Hematopoietic multipotent progenitor cell treated with erythropoietin and hydrocortisone succinate and interleukin-3 and kit ligand, for 8 days (in vitro differentiated cells): ENCODE measurements at places on chromosomes 7 and 10.

DNA sequence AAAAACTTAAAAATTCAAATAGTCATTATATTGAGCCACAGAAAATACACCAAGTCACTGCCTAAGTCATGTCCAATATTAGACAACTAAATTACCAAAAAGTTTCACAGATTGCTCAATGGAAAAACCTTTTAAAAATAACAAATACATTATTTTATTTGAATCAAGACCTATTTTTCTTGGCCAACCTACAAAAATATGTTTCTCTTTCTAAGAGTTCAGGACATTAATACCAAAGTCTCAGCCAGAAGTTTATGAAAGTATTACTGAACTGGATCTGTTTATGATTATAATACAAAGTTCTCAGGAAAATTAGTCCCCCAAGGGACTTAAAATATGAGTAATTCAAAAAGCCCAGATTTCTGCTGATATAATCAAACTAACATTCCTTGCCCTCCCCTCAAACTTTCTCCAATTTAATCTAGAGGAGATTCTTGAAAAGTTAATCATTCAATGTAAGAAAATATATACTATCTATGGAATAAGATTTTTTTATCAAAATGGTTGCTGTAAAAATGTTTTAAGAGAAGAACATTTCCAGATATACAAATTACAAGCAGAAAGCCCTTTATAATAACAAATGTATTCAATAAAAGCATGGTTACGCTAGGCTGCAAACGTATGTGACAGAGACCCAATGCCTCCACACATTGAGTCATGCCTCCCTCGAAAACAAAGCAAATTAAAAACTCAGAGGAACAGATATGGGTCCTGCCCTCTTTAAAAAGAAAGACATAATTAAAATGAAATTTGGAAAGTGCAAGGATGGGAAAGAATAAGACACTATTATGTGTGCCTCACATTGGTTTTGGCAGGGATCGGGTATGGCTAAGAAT, 381.6 kb downstream of the PARD3 start:
- DNase-seq, result no peak

GRCh38 chr10:104941662-104942061, 300.6 kb downstream of the SORCS3 start:
- no peak for DNase-seq

GRCh38 chr7:92589056-92589455, 1.1 kb downstream of the FAM133B start:
- no peak for DNase-seq

- peak; percentile 46 for DNase-seq
Observed at GRCh38 chr10:88565072-88565471, 18.0 kb downstream of the RNLS start.

DNA sequence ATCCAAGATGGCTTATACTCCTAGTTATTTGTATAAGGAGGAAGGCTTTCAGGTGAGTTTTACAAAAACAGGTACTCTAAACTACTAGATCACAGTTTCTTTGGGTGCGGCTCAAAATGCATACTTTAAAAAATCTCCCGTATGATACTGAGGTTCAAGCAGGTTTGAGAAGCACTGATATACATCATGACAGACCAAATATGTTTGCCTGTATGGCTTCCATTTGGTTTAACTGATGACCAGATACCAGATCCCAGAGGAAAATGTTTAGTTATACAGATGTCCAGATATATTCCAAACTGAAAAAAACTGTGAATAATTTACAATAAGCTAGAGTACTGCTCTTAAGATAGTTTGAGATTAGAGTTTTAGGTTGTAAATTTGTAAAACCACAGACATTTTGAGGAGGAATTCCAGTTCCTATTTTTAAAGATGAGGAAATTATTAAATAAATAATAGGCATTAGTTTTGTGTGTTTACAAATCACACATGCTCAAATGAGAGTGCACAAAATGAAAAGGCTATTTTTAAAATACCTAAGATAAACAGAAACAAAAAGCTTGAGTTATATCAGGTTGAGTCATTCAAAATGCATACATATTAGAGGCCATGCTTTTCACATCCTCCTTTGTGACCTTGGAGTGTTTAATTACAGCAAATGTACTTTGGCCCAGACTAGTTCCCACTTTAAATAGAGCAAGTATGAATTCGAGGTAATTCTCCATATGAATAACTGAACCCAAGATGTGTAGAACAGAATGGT, 60.5 kb downstream of the SEMA3C start:
- DNase-seq, result no peak

- no peak for DNase-seq
Observed at GRCh38 chr10:108184114-108184513, 1019.6 kb upstream of the SORCS1 start.

DNA sequence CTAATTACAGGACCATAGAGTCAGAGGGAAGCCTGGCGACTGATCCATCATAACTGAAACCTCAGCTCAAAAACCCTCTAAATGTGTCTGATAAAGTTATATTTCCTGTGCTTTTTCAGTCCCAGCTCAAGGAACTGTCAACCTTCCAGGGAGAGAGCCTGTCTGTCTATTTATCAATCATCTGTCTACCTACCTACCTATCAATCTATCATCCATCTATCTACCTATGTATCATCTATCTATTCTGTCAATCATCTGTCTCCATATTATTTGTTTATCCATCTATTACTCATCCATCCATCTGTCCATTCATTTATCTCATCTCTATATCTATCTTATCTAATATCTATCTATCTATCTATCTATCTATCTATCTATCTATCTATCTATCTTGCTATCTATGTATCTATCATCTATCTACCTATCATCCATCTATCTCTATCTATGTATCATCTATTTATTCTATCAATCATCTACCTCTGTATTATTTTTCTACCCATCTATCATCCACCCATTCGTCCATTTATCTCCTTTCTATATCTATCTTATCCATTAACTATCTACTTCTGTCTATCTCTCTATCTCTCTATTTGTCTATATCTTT, 161.4 kb downstream of the PRKCQ start:
- DNase-seq, result no peak

GRCh38 chr10:77680811-77681210, 43.2 kb upstream of the KCNMA1 start:
- DNase-seq, result no peak

DNA sequence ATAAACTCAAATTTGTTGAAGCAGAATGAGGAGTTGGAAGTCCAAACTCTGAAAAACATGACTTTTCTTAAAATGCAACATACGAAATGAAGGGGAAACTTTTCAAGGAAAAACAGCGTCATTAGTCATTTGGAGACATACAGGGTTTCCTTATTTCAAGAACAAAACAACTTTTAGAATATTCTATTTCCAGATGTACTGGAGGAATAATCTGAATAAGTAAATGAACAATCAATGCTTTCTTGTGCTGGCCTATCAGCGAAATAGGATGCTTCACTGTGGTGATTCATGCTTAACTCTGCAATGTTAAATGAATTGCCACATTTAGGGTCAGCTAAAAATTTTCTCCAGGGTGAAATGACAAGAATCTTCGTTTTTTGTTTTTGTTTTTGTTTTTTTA, 114.3 kb downstream of the SEMA3C start:
- DNase-seq, result no peak

DNA sequence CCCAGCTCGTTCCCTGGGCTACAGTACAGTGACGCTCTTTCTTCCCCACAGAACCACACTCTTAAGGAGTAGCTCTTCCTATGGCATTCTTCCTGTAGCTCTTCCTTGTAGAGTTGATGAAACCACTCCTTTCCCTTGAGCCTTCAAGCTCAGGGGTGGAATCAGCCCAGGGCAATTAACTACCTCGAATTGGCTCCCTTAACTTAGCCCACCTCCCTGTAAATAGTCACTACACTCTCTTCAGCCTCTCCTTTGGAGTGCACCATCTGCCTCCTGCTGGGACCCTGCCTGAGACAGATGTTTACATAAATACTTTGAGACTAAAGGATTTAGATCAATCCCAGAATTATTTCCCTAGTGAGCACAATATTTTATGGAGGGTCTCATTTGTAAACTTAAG, 537.8 kb upstream of the AUTS2 start:
- no peak for DNase-seq

GRCh38 chr7:8435095-8435494, 1.7 kb downstream of the NXPH1 start:
- DNase-seq, result no peak

DNA sequence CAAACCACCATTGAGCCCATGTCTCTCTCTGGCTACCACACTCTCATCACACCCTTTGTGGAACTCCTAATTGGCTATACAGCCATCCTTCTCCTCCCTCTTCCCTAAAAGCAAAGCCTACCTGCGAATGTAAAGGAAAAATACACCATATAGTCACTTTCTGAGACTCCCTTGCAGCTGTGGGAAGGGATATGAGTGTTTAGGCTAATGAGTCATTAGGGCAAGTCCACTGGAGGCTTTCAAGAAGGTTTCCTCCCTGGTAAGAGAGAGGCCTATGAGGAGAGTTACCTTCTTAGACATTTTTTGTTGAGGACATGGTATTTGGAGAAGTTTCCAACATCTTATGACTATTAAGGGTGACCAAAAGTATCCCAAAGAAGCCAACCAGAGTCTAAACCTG, 4.1 kb upstream of the TMEM243 start:
- DNase-seq, result no peak

- DNase-seq, result no peak
Observed at GRCh38 chr7:17126413-17127268, 171.8 kb upstream of the AHR start.

- no peak for DNase-seq
Observed at GRCh38 chr7:16914771-16915170, 33.0 kb upstream of the AGR3 start.

GRCh38 chr7:154792436-154793055, 210.4 kb downstream of the PAXIP1 start:
- DNase-seq, result no peak

- no peak for DNase-seq
Observed at GRCh38 chr10:71033396-71033980, 145.1 kb upstream of the PCBD1 start.

- no peak for DNase-seq
Observed at GRCh38 chr10:29512425-29512974, 122.3 kb downstream of the SVIL start.

- no peak for DNase-seq
Observed at GRCh38 chr10:1824928-1825327, 87.6 kb upstream of the ADARB2 start.

DNA sequence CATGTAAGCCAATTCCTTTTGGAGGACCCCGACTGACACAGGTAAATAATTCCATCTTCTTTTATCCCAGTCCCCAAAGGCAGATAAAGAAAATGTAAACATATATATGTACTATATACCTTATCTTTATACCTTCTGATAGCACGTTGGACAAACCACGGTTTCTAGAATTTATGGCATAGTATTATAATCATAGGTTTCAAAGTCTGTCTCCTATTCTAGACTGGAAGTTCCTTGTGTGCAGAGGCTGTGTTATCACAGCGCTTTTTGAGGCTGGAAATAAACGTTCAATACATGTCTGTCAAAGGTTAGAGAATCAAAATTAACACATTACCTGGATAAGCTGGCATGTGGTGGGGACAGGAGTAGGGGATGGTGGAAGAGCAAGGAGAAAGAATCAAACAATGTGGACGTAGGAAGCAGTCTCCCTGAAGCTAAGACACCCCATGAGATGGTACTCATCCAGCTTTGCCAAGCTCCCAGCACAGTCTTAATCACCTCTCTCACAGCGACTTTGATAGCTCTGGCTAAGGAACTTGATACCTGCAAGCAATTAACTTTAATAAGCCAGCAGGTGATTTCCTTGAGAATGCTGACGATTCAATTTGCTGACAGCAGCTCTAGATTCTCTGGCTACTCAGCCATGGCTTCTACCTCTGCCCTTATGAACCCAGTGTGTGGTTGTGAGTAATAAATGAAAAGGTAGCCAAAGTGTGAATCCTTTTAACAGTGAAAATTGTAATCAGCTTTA, 208.4 kb upstream of the LRRTM3 start:
- no peak for DNase-seq

DNA sequence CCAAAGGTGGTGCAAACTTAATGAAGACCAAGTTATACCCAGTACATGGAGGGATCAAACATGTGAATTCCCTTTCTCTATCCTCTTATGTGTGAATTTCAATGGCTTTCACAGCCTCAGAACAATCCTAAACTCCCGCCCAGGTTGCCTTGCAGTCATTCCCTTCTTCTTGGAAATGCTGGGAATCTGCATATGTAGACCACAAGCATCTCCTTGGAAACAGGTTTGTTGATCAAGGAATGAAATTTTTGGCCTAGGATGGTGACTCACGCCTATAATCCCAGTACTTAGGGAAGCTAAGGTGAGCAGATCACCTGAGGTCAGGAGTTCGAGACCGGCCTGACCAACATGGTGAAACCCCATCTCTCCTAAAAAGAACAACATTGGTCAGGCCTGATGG, 77.8 kb upstream of the ABI1 start:
- DNase-seq, result no peak

DNA sequence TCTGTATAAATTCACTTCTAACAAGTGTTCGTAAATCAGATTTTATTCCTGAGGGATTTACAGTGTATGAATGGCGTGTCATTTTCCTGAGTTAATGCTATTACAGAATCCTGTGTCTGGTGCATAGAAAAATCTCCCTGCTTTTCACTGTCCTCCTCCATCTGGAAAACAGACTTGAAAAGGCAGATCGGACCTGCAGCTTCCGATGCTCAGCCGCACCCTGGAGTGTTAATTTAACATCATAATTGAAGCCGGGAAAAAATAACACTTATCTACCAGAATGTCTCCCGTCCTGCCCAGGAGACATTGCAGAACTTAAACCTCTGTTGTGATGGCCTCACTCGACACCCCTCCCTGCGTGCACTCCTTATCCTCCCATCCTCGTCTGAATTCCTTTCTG, 442.1 kb upstream of the FOXK1 start:
- DNase-seq, result no peak

DNA sequence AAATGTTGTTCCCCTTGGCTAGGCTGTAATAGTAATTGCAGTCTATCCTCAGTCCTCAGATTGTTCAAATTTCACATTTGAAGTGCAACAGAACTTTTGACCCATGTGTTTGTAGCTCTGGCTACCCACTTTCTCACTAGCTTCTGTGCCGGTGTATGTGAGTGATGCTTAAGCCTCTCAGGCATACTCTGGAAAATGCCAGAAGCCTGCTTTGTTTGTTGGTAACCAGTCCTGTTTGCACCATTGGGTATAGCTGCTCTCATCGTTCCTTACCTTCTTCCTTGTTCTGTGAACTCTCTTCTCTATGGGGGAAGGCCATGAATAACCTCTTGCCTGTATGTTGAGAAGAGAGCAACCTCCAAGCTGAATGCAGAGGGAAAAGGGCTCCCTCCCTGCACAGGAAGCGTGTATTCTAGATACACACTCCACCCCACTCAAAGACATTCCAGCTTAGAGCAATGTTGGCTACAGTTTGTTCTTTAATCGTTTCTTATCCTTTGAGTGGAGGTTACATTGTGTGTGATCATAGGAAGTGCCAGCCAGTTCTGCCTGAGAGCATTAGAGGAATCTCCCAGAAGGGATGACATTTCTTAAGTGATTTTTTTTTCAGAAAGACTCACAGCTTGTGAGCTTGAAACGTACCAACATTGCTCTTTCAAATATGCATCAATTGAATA, 40.5 kb downstream of the C1QL3 start:
- no peak for DNase-seq

- DNase-seq, result no peak
Observed at GRCh38 chr7:77729574-77730348, 33.5 kb downstream of the RSBN1L start.
